Activated CD4-positive, alpha-beta T cell treated with anti-CD3 and anti-CD28 coated beads, Interleukin-2, amount 10 ng/mL, durations not matched to agents 24 days and 14 days (primary cell): ENCODE measurements at places on chromosomes 16 and 17. TPM values are rescaled to one million over a fixed set of nuclear protein-coding genes. Genes with fewer than 3 reads are reported as not detected.

- no peak overlapping the region for H3K27ac ChIP-seq
- H3K4me3 ChIP-seq: no peak overlapping the region
- H3K4me1 ChIP-seq: peaks cover 4% of the 10 kb centered on the region
- DNase-seq: no peak
Measured at GRCh38 chr17:80949451-80950421, 41.9 kb upstream of the CHMP6 start.

GRCh38 chr16:50653633-50654519, 27.2 kb downstream of the SNX20 start:
- H3K4me1 ChIP-seq: no peaks in the 10 kb centered on the region
- no peaks in the 10 kb centered on the region for H3K36me3 ChIP-seq
- H3K27me3 ChIP-seq: no peaks in the 10 kb centered on the region
- no peak for DNase-seq
- no peak overlapping the region for H3K4me3 ChIP-seq

NDEL1 gene
- total RNA-seq: 72.8 and 74.3 TPM in 2 replicates

GRCh38 chr17:67414130-67414529, 37.0 kb downstream of the PITPNC1 start:
- no peak for DNase-seq
- H3K27me3 ChIP-seq: no peaks in the 10 kb centered on the region
- H3K4me1 ChIP-seq: peaks cover 8% of the 10 kb centered on the region
- H3K27ac ChIP-seq: no peak overlapping the region
- H3K36me3 ChIP-seq: peaks cover 15% of the 10 kb centered on the region
- no peak overlapping the region for H3K4me3 ChIP-seq

GSDMA gene
- total RNA-seq: 0.69 and 0.84 TPM in 2 replicates

SDR42E2 gene
- total RNA-seq: 0.07 TPM in 1 of 2 replicates, not detected in the other

DNA sequence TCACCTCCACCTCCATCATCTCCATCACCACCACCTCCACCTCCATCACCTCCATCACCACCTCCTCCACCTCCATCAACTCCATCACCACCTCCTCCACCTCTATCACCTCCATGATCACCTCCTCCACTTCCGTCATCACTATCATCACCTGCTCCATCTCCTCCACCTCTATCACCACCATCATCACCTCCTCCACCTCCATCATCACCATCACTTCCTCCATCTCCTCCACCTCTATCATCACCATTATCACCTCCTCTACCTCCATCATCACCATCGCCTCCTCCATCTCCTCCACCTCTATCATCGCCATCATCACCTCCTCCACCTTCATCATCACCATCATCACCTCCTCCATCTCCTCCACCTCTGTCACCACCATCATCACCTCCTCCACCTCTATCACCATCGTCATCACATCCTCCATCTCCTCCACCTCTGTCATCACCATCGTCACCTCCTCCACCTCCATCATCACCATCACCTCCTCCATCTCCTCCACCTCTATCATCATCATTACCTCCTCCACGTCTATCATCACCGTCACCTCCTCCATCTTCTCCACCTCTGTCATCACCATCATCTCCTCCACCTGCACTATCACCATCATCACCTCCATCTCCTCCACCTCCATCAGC, 27.0 kb downstream of the ADGRG5 start:
- DNase-seq: no peak
- H3K4me1 ChIP-seq: peaks cover 12% of the 10 kb centered on the region
- H3K27ac ChIP-seq: peak overlapping the region; percentile 8
- H3K4me3 ChIP-seq: no peak overlapping the region
- no peaks in the 10 kb centered on the region for H3K27me3 ChIP-seq

DNA sequence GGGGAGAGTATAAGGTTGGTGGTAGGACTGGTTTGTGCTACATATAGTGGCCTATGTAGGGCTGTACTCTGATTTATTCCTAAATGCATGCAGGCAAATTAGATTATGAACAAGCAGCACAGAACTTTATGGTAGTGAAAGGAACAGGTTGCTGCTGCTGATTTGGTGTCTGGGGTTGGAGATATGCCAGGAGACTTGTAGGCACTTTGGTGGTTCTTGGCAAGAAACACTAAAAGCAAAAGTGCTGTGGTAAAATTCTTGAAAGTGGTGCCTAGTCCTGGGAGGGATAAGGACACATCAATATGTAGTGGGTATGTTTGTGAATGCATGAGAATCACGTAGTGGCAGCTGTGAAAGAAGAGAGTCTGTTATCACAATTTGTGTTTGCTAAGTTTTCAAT, 2126.0 kb downstream of the TP53TG3F start:
- no peak overlapping the region for H3K4me3 ChIP-seq
- no peak overlapping the region for H3K27ac ChIP-seq
- H3K4me1 ChIP-seq: no peaks in the 10 kb centered on the region
- no peak for DNase-seq
- no peaks in the 10 kb centered on the region for H3K36me3 ChIP-seq

- H3K27ac ChIP-seq: no peak overlapping the region
- no peak for DNase-seq
- no peaks in the 10 kb centered on the region for H3K27me3 ChIP-seq
- H3K4me1 ChIP-seq: no peaks in the 10 kb centered on the region
- no peak overlapping the region for H3K4me3 ChIP-seq
Measured at GRCh38 chr16:61182391-61182790, 853.8 kb downstream of the CDH8 start.

DNA sequence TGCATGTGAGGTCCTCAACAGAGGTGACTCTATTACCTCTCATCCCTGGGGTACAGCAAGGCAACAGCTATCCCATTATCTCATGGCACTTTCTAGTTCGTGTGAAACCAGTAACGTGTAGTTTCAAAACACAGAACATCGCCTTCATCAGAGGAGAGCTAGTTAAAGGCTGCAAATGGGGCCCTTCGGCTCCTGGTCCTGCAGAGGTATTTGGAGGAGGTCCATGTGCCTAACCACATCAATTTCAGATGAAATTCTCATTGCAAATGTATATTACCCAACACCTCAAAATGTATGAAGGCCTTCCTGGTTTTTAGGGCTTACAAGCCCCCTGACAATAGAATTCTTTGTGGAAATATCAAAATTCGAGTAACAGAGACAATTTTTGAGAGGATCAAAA, 95.7 kb upstream of the PSMD7 start:
- H3K36me3 ChIP-seq: no peaks in the 10 kb centered on the region
- H3K4me1 ChIP-seq: no peaks in the 10 kb centered on the region
- no peaks in the 10 kb centered on the region for H3K27me3 ChIP-seq
- no peak overlapping the region for H3K4me3 ChIP-seq

GLP2R gene
- not detected in 2 replicates for total RNA-seq

ASGR1 gene
- total RNA-seq: 1.8 and 1.9 TPM in 2 replicates

DNA sequence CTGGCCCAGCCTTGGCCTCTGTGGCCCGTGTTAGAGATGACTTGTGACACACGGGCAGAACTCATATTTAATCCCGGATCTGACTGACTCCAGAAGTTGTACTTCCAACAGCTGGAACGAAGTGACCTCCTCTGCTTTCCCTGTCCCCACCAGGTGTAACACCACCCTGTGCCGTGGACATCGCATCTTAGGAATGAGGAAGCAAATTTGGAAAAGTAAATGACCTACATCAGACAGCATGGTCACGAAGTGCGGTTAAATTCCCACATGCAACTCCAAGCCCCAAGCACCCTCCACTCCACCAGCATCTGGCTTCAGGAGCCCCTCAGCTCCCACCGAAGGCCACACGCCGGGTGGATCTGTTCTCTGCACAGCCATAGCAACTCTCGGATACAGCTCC, 2.9 kb downstream of the TK1 start:
- no peaks in the 10 kb centered on the region for H3K27me3 ChIP-seq
- no peak overlapping the region for H3K4me3 ChIP-seq
- peaks cover 35% of the 10 kb centered on the region for H3K4me1 ChIP-seq
- no peak for DNase-seq
- peaks cover 26% of the 10 kb centered on the region for H3K36me3 ChIP-seq

DNA sequence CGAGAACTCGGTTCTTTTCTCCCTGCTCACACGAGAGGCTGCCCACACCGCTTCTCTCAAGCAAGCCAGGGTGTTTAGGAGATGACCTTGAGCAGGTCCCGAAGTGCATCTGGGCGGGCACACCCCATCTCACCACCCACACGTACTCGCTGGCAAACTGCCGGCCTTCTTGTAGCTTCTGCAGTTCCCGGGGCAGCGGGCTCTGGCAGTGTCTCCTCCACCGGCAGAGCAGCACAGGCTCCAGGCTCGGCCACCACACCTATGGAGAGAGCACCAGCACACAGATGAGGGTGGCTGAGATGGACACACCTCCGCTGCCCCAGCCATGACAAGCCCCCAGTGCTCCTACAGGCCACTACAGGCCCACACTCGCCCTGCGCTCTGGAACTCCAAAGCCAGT, 23.5 kb downstream of the ZNF276 start:
- no peak for DNase-seq
- no peaks in the 10 kb centered on the region for H3K27me3 ChIP-seq
- H3K4me3 ChIP-seq: no peak overlapping the region
- peaks cover 5% of the 10 kb centered on the region for H3K4me1 ChIP-seq

ABCC6 gene
- total RNA-seq: not detected in 2 replicates

SYCE1L gene
- 4.9 and 7.9 TPM in 2 replicates for total RNA-seq

DNA sequence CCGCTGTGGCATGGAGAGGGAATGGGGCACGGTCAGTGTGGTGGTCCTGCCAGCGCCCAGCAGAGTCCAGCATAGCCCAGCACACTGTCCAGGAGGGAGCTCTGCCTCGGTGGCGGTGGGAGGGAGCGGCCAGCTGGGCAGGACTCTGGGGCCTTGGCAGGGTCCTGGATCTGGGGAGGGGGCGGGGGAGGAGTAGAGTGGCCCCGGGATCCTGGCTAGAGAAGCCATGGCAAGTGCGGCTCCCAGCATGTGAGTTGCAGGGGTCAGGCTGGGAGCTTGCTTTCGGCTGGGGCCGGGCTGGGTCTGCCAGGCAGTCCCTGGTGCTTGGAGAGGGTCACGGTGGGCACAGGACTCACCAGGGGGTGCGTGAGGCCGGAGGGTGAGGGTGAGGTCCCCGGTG, 3.9 kb downstream of the GNPTG start:
- H3K36me3 ChIP-seq: peaks cover 6% of the 10 kb centered on the region
- no peak for DNase-seq
- peaks cover 22% of the 10 kb centered on the region for H3K4me1 ChIP-seq
- H3K27me3 ChIP-seq: no peaks in the 10 kb centered on the region
- no peak overlapping the region for H3K27ac ChIP-seq

GRCh38 chr16:7492122-7492521, 159.5 kb downstream of the RBFOX1 start:
- no peaks in the 10 kb centered on the region for H3K36me3 ChIP-seq
- no peaks in the 10 kb centered on the region for H3K27me3 ChIP-seq
- DNase-seq: no peak
- H3K4me1 ChIP-seq: no peaks in the 10 kb centered on the region

DNA sequence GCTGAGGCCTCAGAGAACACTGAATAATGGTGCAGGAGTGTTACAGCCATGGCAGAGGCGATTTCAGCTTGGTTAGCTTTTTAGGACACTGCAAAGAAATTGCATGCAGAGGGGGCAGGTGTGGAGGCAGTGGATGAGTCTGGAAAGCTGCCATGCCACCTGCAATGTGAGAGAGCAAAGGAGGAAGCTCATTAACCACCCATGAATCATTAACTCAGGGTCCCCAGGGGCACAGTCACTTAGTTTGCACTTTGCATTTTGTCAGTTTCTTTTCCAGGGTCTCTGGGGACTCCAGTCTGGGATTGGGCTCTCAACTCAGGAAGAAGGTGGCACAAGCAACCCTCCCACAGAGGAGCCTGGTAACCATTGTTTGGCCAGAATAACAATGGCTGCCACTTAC, 132.9 kb downstream of the USP31 start:
- no peaks in the 10 kb centered on the region for H3K27me3 ChIP-seq
- no peak overlapping the region for H3K4me3 ChIP-seq
- H3K27ac ChIP-seq: no peak overlapping the region
- DNase-seq: no peak
- H3K4me1 ChIP-seq: peaks cover 3% of the 10 kb centered on the region
- H3K36me3 ChIP-seq: no peaks in the 10 kb centered on the region

UTS2R gene
- total RNA-seq: 0.14 TPM in 1 of 2 replicates, not detected in the other

DBNDD1 gene
- total RNA-seq: 0.38 TPM in 1 of 2 replicates, not detected in the other

DNA sequence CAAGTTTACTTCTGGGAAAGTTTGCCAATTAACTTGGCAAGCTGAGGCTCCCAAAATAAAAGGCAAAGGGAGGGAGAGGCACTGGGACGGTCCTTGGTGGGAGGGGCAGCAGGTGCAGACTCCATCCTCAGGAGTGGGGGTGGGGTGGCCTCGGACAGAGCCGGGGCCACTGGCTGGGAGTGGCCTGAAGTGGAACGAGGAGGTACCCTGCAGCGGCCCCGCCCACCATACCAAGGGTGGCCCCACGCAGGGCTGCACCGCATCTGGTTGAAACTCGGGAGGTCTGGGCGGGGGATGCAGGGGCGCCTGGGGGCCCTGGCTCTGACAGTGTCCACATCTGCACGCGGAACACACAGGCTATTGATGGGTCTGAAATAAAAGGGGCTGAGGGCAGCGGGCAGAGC, 42.4 kb upstream of the SLC38A10 start:
- H3K4me1 ChIP-seq: no peaks in the 10 kb centered on the region
- H3K36me3 ChIP-seq: no peaks in the 10 kb centered on the region
- peaks cover 19% of the 10 kb centered on the region for H3K27me3 ChIP-seq
- no peak overlapping the region for H3K4me3 ChIP-seq
- no peak for DNase-seq
- no peak overlapping the region for H3K27ac ChIP-seq

- H3K4me3 ChIP-seq: no peak overlapping the region
- DNase-seq: no peak
- peaks cover 2% of the 10 kb centered on the region for H3K4me1 ChIP-seq
- H3K36me3 ChIP-seq: peaks cover 3% of the 10 kb centered on the region
Measured at GRCh38 chr16:70714581-70715054, 28.8 kb upstream of the MTSS2 start.

GRCh38 chr17:19299214-19299747, 62.1 kb downstream of the EPN2 start:
- no peak overlapping the region for H3K4me3 ChIP-seq
- H3K27ac ChIP-seq: no peak overlapping the region
- H3K27me3 ChIP-seq: peaks cover 6% of the 10 kb centered on the region
- no peaks in the 10 kb centered on the region for H3K36me3 ChIP-seq
- peaks cover 5% of the 10 kb centered on the region for H3K4me1 ChIP-seq
- no peak for DNase-seq

- H3K27ac ChIP-seq: no peak overlapping the region
- no peak overlapping the region for H3K4me3 ChIP-seq
- H3K36me3 ChIP-seq: no peaks in the 10 kb centered on the region
- peaks cover 2% of the 10 kb centered on the region for H3K4me1 ChIP-seq
- no peak for DNase-seq
- H3K27me3 ChIP-seq: peaks cover 30% of the 10 kb centered on the region
Measured at GRCh38 chr16:68508013-68508412, 31.1 kb upstream of the ZFP90 start.

- no peak for DNase-seq
- H3K4me1 ChIP-seq: no peaks in the 10 kb centered on the region
- no peaks in the 10 kb centered on the region for H3K36me3 ChIP-seq
- no peak overlapping the region for H3K4me3 ChIP-seq
Measured at GRCh38 chr16:83733301-83733700, 74.5 kb upstream of the HSBP1 start.

- H3K4me1 ChIP-seq: no peaks in the 10 kb centered on the region
- H3K4me3 ChIP-seq: no peak overlapping the region
- H3K27ac ChIP-seq: no peak overlapping the region
- peaks cover 22% of the 10 kb centered on the region for H3K27me3 ChIP-seq
Measured at GRCh38 chr17:34527136-34527907, 52.1 kb upstream of the TMEM132E start.
